ENCODE measurements at places on chromosomes 2 and 18.

- no peak for DNase-seq
These were observed 23.2 kb downstream of the SLC40A1 start for GRCh38 chr2:189557373-189557772.

- no peak for DNase-seq
These were observed 10.6 kb downstream of the CYP26B1 start for GRCh38 chr2:72136933-72137497.

DNA sequence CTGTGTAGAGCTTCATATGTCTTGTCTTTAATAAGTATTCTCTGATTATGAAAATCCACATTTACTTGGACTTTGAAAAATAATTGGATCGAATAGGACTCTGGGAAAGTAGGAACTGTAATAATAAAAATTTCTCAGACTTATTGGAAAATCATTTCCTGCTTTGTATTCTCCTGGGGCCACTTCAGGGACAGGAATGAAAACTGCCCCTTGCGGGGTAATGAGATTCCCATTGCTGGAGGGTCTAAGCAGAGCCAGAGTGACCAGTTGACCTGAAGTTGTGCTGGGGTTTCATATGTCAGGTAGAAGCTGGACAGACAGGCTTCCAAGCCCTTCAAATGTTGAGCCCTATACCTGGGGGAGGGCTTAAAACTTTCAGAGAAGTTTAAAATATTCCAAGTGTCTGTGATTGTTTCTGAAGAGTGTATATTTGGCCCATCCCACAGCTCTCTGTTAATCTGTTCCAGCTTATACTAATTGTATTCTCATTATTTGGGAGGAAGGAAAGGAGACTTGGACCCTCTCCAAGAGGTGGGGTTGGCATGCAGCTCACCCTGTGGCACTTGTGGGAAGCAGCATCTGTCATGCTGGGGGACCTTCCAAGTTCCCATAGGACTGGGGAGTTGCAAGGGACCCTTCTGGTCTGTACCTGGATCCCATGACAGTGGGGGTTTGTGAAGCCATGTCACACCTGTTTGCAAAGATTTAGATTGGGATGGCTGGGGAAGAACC is 268.7 kb upstream of the ATP5MC3 start:
- no peak for DNase-seq

- DNase-seq, result no peak
These were observed 113.5 kb downstream of the NYAP2 start for GRCh38 chr2:225512876-225513540.

DNA sequence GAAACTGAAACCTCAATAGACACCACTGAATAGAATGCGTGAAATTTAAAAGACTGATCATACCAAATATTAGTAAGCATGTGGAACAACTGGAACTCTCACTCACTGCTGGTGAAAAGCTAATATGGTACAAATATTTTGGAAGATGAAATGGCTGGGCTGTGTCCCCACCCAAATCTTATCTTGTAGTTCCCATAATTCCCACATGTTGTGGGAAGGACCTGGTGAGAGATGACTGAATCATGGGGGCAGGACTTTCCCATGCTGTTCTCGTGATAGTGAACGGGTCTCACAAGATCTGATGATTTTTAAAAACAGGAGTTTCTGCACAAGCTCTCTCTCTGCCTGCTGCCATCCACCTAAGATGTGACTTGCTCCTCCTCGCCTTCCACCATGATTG is 32.0 kb upstream of the MYCN start:
- no peak for DNase-seq

GRCh38 chr2:106018141-106018540 is 176.0 kb downstream of the UXS1 start:
- no peak for DNase-seq

DNA sequence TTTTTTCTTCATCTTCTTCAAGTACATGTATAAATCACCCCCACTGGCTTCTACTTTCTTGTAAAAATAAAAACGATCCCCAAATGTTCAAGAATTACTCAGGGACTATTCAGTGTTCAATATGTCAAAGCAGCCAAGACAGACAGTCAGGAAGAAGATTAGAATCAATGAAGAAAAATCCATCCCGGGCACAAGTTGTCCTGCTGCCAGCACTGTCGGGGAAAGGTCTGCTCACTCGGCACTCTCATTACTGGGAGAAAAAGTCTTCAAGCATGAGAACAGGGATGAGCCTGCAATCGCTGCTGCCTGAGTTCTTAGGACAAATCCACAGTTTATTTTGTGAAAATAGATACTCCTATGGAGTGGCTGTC is 482.8 kb upstream of the KLHL29 start:
- no peak for DNase-seq

DNA sequence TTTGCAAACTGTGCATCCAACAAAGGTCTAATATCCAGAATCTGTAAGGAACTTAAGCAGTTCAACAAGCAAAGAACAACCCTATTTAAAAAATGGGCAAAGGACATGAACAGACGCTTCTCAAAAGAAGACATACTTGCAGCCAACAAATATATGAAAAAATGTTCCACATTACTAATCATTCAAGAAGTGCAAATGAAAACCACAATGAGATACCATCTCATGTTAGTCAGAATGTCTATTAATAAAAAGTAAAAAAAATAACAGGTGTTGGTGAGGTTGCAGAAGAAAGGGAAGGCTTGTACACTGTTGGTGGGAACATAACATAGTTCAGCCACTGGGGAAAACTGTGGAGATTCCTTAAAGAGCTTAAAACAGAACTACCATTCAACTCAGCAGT is 126.2 kb downstream of the NAT8 start:
- DNase-seq, result no peak

DNA sequence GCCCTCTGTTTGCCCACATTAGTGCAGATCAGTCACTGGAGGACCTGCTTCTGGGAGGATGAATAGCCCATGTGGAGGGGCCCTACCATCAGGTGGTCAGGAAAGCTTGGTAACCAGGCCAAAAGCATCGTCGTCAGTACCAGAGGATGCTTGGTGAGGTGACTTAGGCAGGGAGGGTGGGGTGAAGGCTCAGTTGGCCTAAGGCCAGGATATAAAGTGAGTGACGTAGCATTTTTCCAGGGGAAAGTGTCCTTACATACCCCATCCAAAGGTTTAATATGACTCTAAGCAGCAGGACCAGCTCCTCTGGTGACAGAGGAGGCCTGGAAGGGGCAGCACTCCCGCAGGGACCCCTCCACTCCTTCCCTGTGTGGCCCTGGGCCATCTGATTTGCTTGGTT is 27.7 kb upstream of the DNMT3A start:
- no peak for DNase-seq

DNA sequence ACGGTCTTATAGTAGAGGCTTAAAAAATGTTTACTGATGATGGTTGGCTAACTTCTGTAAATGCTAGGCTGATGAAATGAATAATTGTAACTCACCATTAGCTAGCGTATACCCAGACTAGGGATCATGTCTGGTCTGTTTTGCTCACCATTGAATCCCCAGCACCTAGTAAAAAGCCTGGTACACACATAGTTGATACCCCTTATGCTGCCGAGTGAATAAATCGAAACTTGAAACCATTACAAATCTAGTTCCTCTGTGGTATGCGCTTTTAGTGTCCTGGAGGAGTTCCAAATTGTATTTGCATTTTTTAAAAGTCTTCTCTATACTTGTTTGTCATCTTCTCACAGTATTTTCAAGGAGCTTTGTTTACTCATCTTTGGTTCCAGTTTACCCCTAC is 1.3 kb downstream of the TAF1B start:
- DNase-seq, result no peak

DNA sequence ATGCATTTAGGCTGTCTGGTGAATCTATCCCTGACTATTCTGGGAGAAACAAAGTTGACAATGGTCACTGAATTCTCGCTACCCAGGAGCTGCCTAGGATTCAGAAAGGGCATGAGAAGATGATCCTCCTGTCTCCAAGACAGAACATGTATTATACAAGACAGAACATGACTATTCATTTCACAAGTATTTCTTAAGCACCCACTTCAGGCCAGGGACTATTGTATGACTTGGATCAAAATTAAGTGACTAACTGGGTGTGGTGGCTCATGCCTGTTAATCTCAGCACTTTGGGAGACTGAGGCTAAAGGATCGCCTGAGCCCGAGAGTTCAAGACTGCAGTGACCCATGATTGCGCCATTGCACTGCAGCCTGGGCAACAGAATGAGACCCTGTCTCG is 235.8 kb upstream of the RAB12 start:
- DNase-seq, result no peak

DNA sequence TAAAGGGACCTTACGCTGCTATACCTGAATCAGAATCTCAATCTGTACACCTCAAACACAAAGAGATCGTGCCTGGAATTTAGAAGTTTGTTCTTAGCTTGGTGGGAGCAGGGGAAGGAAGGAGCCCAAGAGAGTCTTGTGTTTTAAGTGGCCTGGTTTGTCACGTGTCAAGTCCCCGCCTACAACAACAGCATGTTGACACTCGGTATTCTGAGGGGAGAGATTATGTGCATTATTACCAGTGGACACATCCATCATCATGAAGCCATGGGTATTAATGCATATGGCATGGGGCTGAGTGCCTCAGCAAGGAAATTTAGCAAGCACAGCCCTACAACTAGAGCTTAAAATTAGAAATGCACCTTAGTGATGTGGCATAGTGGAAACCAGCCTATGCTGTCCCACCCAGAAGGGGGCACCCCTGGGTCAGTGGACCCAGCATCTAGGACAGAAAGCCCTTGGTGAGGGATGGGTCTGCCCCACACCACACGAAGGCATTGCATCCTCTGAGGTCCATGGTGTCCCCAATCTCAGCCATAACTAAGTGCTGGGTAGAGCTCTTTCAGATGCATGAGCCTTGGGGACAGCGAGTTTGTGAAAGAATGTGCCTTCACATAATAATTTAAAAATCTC is 138.7 kb downstream of the MGAT5 start:
- DNase-seq, result no peak

DNA sequence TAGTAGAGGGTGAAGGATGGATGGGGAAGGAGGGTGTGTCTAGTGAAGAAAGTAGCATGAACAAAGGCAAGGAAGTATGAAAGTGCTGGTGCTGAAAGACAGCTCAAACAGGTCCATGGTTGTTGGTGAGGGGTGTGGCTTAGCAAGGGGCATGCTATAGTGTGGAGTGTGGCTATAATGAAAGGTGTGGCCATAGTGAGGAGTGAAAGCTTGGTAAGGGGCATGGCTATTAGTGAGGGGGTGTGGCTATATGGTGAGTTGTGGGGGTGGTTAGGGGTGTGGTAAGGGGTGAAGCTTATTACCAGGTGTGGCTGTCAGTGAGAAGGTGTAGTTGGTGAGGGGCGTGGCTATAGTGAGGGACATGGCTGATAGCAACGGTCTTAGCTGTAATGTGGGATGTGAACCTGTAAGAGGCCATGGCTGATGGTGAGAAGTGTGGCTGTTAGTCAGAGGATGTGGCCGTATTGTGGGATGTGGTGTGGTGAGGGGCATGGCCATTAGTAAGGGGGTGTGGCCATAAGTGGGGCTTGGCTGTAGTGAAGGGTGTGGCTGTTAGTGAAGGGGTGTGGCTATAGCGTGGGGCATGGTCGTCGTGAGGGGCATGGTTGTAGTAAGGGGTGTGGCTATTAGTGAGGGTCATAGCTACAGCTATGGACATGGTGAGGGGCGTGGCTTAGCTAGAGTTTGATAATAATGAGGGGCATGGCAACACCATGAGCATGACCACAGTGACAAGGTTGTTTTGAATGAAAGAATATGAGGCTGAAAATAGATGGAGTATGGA is 549.6 kb downstream of the FBXO15 start:
- no peak for DNase-seq

DNA sequence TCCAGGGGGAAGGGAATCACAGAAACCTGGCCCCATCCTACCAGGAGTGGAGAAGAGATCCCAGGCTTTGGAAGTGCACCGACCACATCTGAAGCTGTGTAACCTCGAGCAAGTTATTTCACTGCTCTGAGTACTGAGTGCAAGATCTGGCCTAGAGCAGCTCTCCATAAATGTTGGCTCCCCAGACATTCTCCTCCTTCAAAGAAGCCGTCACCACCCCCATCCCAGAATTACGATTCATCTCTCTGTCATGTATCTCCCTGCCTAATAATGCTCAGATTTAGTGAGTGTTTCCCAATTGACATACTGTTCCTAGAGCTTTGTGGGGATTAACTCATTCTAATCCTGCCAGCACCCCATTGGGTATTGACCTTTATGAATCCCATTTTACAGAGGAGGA is 51.7 kb downstream of the TNS1 start:
- no peak for DNase-seq

All from Ammon's horn (tissue), 1 donor.